ENCODE measurements at places on chromosomes 7 and 10. TPM values are rescaled to one million over a fixed set of nuclear protein-coding genes. Genes with fewer than 3 reads are reported as not detected.

LEP gene
- 0.12 TPM for total RNA-seq

CHRM2 gene
- total RNA-seq, result not detected

PTPN20 gene
- total RNA-seq, result 5.0 TPM

AZGP1 gene
- 2.7 TPM for total RNA-seq

TMEM273 gene
- 17.1 TPM for total RNA-seq

KCNIP2 gene
- total RNA-seq, result 2.5 TPM

C10orf53 gene
- total RNA-seq, result not detected

PIP gene
- total RNA-seq, result not detected

SORCS3 gene
- total RNA-seq, result not detected

TEX36 gene
- not detected for total RNA-seq

RAB19 gene
- not detected for total RNA-seq

TAS2R3 gene
- total RNA-seq, result 3.9 TPM

- DNase-seq, result no peak
Measured at GRCh38 chr10:30048768-30049517, 10.4 kb downstream of the JCAD start.

DNA sequence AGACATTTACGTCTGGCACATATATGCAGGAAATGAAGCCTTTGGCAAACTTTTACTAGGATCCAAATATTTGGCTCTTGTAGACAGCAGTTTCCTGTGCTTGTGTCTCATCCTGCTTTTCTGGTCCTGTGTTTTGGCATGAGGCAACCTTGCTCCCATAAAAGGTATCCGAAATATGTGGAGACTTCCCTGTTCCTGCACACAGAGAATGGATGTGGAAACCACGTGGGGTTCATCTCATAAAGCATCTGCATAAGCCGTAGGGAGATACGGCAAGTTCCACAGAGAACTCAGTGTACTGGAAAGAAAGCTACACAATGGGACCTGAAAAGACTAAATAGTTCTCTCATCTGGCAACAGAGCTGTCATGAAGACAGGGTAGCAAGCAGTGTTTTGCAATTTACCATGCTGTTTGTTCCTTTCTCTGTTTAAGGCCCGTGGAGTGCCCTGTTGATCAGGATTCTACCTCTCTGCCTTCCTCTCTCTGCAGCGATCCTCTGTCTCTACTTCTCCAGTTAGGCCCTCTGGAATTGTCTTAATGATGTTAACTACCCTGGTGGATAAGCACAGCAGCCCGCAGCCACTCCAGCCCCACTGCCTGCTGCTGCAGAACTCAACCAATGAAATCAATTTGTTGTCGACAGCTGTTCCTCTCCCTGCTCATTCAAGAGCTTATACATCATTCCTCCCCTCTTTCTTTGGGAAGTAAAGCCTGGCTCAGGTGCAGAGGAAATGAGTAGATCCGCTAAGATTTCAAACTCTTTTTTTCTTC, 293.6 kb downstream of the CSTF2T start:
- no peak for DNase-seq

GRCh38 chr7:91243591-91244301, 20.5 kb upstream of the FZD1 start:
- no peak for DNase-seq

- DNase-seq, result no peak
Measured at GRCh38 chr10:124708246-124708779, 35.9 kb downstream of the FAM53B start.

DNA sequence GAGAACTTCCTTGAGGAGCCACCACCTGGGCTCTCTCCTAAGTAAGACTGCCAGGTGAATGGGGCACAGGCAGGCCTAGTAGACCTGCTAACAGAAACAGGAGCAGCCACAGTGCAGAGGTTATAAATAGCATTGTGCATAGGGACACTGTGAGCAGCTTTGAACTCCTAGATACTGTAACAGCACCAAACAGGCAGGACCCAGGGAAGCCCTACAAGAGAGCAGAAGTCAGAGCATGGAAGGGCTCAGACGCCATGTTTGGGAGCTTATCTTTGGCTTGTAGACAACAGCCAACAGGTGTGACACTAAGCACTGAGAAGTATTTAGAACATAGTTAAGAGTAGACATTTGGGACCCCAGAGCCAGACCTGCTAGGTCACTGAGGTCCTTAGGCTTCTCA, 14.5 kb downstream of the XRCC2 start:
- DNase-seq, result no peak

GRCh38 chr7:107692501-107692900, 31.9 kb downstream of the SLC26A4 start:
- no peak for DNase-seq

GRCh38 chr10:72079356-72079755, 9.0 kb downstream of the SPOCK2 start:
- no peak for DNase-seq

- peak; percentile 55 for DNase-seq
Measured at GRCh38 chr7:132742189-132742612, 165.9 kb upstream of the PLXNA4 start.

DNA sequence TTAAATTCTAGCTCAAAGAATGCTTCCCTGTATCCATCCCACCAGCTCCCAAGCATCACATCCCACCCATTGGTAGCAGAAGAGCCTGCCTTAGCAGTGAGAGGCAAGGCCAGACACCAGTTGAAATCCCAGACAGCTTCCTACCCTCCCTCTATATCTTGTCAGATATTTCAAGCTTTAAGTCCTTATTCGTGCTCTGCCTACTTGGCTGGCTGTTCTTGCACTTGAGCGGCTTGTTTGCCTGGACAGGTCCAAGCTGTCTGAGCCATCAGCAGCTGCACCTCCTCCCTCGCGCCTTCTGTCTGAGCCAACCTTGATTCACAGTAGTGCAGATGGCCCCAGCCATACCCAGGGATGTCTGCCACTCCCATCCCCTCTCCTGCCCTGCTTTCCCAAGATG, 16.4 kb downstream of the LRRC4 start:
- DNase-seq, result no peak

DNA sequence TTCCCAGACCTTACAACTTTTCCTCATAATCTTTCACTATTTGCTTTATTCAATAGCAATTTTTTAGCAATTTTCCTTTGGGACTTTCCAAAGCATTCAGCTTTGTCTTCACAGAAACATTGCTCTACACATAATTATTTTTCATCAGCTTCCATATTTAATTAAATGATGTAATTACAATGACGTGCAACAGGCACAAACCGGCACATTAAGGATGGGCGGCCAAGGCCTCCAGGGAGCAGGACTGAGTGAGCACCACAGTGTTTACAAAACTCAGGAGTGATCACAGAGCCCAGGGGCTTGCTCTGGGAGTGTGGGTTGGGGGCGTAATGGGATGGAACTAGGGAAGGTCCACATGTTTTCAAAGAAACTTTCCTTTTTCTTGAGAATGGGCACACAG, 69.8 kb downstream of the MAD1L1 start:
- DNase-seq, result no peak

GRCh38 chr7:39560408-39560807, 5.8 kb upstream of the YAE1 start:
- no peak for DNase-seq

- DNase-seq, result no peak
Measured at GRCh38 chr10:74704629-74705357, 121.6 kb upstream of the KAT6B start.

DNA sequence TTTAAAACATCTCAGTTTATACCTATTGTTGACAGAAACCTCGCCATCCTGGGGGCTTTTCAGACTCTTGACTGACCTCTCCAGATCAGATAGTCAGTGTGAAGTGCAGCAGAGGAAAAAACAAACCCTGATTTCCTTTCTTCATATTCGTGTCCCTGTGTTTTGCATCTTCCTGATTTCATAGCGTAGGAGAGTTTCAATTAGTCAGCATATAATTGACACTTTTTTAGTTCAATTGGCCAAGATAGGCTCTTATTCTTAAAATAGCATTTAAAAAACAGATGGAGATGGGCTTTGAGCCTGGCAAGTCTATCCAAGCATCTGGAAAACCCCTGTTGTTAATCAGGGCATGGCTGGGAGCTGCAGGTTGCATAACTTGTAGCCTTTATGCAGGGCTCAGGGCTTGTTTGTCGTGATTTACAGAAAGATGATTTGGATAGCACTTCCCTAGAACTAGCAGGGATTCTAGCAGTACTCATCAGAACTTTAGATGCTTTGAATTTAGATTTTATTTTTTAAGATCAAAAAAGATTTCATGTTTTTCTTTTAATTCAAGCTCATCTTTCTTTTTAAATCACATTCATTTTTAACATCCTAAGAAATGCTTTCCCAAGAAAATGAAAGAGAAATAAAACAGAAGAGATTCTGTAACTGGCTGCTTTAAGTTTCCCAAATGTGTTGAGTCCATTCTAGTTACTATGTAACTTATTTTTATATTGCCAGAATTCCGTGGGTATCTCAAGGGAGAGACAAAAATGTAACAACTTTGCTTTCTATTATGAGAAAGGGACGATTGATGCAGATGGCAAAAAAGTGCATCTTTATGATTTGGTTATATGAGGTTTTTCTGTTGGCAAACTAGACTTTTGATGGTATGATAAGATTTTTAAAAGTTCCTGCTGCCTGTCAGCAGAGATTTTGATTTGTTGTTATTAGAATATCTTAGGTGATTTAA, 270.8 kb upstream of the FZD8 start:
- no peak for DNase-seq

DNA sequence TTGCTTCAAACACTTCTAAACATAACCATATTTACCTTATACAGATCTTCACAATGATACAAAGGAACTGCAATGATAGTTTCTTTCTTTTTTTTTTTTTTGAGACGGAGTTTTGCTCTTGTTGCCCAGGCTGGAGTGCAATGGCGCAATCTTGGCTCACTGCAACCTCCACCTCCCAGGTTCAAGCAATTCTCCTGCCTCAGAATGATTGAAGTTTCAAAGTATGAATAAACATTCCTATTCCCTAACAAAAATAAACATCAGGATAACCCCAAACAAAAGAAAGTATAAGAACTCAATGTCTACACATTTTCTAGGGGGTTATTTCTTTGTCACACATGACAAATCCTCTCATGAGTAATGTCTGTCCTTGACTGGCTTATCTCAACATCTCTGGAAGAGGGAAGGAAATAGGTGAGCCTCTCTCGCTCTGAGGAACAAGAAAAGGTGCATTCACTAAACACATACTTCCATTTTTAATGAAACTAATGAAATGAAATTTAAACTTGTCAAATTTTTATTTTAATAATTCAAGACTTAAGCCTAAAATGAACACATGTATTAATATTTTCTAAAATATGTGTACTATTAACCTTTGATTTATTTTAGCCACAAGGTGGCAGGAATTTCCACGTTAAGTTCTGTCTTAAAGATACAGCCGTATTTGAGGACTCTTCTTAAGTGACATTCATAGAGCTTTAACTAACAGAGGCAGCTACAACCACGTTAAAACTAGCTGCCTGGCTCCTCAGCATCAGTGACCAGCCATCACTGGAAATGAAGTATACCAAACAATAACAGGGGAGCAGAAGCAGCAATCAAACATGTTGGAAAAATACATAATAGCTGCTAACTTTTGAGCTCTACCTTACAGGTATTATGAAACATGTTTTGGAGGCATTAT, 58.3 kb downstream of the MALSU1 start:
- DNase-seq, result no peak

DNA sequence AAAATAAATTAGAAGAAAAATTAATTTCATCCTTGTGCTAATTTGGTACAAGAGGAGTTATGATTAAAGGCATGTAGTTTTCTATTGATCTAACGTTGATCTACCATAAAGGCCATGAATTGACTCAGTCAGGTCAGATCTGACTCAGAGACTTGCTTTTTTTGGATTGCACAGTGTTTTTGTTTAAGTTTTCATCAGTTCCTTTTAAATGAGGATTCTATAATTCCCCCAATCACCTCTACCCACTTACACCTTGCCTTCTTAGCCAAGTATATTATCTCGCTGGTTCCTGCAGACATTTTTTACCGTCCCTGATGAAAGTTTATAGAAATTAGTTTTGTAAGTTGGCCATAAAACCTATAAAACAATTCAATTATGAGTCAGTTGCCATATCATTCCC, 132.4 kb upstream of the PALS2 start:
- DNase-seq, result no peak

- peak; percentile 68 for DNase-seq
Measured at GRCh38 chr10:7610651-7611389, 55.9 kb downstream of the ITIH5 start.

DNA sequence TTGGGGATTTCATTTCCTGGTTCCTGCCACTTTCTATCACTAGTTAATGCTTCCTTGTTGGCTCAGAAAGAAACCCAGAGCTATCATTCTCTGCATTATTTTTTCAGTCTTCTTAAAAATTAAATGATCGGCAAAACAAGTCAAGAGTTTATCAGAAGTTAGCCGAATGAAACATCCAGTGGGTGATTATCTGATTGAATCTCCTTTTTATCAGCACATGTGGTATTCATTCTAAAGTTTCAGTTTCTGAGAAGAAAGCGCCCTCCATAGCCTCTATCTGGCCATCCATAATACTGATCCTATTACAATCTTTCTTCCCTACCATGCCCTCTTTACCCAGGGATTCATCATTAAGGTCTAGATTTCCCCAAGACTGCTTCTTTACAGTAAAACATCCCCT, 71.8 kb downstream of the OSBPL3 start:
- no peak for DNase-seq

DNA sequence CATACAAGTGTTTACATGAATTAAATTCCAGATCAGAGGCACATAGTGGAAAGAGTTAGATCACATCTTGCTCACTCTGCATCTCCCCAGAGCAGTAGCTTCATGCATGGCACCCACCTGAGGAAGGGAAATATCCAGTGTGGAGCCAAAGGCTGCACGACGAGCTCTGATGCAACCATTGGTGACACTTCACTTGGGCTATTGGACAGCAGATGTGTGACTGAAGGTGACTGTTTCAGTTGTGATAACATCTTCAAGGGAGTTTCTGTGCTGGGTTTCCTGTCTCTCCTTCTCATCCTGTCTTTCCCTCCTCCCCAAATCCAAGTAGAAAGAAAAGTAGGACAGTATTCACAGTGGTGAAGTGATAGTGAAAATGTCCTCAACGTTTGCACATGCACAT, 115.0 kb downstream of the TAF3 start:
- no peak for DNase-seq

DNA sequence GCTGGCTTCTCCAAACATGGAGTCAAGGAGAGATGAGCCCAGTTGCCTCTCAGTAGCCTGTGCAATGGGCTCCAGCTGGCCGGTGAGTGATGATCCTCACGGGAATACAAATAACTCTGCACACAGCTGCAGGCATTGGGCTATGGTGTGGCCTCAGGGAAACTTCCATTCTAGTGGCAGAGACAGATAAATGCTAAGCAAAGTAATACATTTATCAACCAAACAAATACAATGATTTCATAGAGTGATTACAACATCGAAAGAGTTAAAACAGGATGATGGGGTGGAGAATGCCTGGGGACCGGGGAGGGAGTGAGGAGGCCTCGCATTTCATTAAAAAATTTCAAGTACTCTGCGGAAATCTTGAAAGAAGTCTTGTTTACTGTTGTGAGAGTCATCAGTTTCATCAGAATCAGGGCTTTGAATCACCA, 15.0 kb upstream of the AKR1B1 start:
- no peak for DNase-seq

DNA sequence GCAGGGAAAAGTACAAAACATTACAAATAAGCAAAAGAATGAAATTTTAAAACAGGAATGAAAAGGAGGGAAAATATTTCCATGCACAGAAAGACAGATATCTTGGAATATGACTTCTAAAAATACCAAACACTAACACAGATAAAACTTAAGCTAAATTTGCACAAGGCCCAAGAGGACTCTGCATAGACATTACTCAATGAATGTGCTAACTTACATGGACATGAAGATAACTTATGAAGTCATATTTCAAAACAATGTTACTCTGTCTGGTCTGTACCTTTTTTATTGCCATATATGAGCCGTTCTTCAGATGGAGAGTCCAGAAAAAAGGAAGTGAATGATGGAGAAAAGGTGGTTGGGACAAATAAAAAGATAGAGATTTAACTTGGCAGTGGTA, 15.0 kb upstream of the MSS51 start:
- no peak for DNase-seq

- DNase-seq, result no peak
Measured at GRCh38 chr10:47369251-47369894, 14.7 kb downstream of the ZNF488 start.
